ENCODE measurements at places on chromosomes 1 and 21. TPM values are rescaled to one million over a fixed set of nuclear protein-coding genes. Genes with fewer than 3 reads are reported as not detected.
A peak's percentile ranks its signal among the peaks of the same experiment; 100 is the strongest.

Gene MAP1LC3C
- 10.9 TPM for total RNA-seq

Gene NOS1AP
- total RNA-seq = 3.6 TPM

Gene CACNA1E
- total RNA-seq = 0.27 TPM

- DNase-seq = no peak
These were observed 2.3 kb upstream of the C1orf35 start for GRCh38 chr1:228105270-228105995.

Gene IL12RB2
- 1.3 TPM for total RNA-seq

GRCh38 chr1:220747437-220748088 lies 559 bp upstream of the MTARC2 start:
- no peak for DNase-seq

DNA sequence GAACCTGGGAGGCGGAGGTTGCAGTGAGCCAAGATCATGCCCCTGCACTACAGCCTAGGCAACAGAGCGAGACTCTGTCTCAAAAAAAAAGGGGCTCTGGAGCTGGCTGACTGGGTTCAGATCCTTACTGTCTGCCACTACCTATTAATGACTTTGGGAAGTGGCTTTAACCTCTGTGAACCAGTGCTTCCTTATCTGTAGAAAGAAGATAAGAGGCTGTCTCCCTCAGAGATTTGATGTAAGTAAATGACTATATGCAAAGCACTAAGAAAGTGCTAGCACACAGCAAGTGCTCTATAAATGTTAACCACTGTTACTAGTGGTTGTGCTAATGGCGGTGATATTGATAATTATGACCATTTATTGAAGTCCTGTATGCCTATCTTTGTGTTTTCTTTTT lies 94.6 kb downstream of the VPS13D start:
- DNase-seq = no peak

Gene IL19
- not detected for total RNA-seq

- no peak for DNase-seq
These were observed 6.5 kb downstream of the RIMS3 start for GRCh38 chr1:40658751-40659648.

DNA sequence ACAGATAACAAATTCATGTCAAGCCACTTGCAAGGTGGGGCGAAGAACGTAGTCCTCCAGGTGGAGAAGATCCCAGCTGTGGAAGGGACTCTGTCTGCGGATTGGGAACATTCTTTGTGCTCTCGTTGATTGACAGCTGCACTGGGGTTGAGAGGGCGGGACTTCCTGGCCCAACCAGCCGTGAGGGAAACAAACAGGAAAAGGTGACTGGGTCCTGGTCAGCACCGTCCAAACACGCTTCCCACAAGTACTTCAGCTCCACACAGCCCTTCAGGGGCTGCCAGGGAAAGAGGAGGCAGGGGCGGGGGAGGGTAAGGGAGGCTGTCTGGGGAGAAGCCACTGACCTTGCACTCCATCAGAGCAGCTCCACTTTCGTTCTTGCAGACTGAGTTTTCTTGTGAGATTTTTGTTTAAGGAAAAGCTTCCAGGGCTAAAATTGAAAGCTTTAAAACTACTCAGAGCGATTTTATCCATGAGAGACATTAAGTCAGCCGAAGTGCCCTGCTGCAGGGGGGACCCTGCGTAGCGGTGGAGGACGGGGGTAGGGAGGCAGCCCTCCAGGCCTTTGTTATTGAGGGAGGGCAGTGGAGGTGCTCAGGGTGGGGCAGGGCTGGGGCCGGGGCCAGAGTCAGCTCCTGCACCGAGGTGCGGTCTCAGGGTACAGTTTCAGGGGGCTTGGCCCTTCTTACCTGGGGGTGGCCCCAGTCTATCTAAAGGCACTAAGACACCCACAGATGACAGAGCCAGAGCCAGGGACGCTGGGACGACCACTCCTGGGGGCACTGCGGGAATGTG lies 21.6 kb upstream of the STUM start:
- no peak for DNase-seq

- DNase-seq = no peak
These were observed 92.5 kb downstream of the SLC25A24 start for GRCh38 chr1:108107658-108108057.

Gene CELA2A
- total RNA-seq = not detected

Gene SERPINC1
- total RNA-seq = 0.30 TPM

Gene FCRLB
- 2.8 TPM for total RNA-seq

Gene ANKRD65
- 22.3 TPM for total RNA-seq

- DNase-seq = no peak
These were observed 48.1 kb upstream of the EEIG2 start for GRCh38 chr1:108511764-108512163.

- DNase-seq = no peak
These were observed 57.9 kb downstream of the EPRS1 start for GRCh38 chr1:219988387-219988786.

DNA sequence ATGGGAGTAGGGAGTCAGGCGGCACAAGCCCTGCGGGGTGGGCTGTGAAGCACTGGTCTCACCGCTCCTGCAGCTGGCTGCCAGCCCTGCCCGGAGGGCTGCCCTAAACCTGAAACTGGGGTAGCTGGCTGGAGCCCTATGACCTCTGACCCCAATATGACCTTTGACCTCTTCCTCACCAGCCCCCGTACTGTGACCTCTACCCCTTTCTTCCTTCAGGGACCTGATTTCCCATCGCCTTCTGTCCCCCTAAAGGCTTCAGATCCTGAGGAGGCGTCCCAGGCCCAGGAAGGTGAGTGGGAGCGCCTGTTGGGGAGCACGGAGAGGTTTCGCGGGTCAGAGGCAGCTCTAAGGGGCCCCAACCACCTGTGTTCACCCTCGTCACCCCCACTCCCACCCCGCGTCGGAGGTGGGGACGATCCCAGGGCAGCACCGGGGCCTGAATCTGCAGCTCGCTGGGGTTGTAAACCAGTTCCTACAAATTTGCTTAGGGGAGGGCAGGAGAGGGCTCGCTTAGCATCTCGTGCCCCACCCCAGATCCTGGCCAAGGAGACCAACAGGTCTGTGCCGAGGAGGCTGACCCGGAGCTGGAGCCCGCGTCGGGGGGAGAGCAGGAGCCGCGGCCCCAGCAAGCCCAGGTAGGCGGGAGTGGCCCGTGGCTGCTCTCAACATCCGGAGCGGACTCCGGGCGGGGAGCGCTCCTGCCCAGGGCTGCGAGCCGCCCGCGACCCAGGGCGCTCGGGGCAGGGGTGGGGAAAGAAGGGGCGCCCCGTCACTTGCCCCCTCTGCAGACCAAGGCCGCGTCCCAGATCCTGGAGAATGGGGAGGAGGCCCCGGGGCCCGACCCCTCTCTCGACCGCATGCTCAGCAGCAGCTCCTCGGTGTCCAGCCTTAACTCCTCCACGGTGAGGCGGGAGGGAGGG lies 7.3 kb downstream of the SYTL1 start:
- peak; percentile 87 for DNase-seq

DNA sequence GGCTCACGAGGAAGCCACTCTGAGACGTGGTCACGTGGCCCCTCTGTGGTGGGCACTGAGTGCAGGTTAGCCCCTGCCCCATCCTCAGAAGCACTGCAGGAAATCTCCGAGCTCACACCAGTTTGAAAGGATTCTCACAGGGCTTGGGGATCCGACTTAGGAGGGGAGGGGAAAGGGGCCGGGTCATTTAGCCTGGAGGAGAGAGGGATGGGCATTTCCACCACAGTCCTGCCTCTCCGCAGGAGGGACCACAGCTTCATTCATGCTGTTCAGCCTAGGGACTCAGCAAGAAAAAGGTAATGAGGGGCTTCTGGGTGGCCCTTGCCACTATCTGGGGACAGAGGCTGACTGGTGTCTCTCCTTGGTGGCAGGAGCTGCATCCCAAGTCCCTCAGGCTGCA lies 126.5 kb downstream of the NPHP4 start:
- no peak for DNase-seq

- DNase-seq = no peak
These were observed 15.4 kb downstream of the GJA4 start for GRCh38 chr1:34808051-34808810.

DNA sequence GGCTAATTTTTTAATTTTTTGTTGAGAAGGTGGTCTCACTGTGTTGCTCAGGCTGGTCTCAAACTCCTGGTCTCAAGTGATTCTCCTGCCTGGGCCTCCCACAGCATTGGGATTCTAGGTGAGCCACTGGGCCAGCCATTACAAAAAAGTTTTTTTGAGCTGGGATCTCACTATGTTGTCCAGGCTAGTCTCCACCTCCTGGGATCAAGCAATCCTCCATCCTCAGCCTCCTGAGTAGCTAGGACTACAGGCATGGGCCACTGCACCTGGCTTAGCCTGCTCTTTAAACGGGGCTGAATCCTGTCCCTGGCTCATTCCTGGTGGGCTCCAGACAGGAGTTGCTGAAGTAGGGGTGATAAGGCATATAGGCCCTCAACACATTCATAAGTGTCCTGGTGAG lies 2.5 kb downstream of the TAS1R1 start:
- no peak for DNase-seq

DNA sequence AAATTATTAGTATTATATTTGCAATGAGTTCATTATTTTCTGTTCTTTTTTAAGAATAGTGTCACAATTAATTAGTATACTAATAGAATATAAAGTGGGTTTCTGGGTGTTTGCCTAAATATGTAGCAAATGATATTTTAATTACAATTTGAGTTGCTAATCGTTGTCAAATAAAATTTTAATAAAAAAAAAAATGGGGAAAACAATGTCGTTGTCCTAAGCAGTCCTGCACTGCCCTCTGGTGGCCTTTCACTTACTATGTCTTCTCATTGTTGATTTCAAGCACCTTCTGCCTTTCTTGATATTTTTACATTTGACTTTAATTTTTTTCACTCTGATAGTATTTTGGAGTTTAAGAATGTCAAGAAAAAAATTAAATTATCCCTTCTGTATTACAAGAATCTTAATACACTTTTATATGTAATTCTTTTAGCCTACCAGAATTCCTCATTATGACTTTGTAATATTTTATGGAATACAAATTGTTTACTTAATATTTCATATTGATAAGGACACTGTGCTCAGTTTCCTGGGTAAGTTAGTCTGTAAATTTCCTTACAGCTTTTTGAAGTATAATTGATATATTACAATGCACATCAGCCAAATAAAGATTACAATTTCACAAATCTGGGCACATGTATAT lies 104.5 kb upstream of the FMN2 start:
- DNase-seq = peak; percentile 55

Gene RHEX
- total RNA-seq = 13.5 TPM

DNA sequence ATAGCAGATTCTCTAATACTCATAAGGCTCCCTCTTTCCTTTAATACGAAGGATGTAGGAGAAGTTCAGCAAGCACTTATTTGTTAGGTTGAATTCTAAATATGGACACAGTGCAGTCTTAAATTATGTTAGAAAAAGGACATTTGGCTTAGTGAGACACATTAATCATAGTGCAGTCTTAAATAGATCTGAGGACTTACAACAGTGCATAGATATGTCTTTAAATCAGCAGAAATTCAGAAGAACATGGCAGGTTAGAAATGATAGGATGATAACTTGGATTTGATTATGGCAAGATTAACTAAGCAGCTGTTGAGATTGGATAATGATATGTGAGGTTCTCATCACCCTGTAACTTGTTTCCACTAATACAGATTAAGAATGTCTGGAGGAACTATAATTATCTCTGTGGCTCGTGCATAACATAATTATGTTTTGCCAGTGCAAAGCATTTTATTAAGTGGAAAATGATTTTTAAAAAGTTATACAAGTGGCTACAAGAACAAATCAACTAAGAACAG lies 485.9 kb downstream of the USP25 start:
- DNase-seq = no peak

GRCh38 chr1:186757851-186758250 lies 70.9 kb upstream of the PLA2G4A start:
- DNase-seq = no peak

GRCh38 chr21:32795802-32796559 lies 24.4 kb upstream of the PAXBP1 start:
- no peak for DNase-seq

Gene PDC
- total RNA-seq = not detected

DNA sequence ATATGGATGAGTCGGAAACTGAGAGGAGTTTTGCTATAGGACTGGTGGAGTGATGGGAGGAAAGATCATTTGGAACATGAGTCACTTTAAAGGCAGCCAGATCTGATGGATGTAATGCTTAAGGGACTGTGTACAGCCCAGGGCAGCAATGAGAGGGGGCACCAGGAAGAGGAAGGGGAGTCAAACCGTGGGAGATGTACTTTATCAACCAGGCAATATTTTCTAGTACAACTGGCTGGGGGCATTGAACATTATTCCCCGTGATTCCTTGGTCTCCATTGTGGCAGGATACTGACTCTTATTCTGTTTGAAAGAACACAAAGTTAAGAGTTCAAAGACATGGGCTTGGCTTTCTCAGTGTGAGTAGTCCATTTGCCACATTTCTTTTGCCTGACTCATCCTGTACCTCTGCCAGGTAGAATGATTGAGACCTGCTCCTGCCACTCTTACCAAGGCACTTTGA lies 268.2 kb upstream of the NR5A2 start:
- no peak for DNase-seq

- DNase-seq = no peak
These were observed 38.0 kb downstream of the SLC1A7 start for GRCh38 chr1:53104289-53104913.

Gene CD53
- 228 TPM for total RNA-seq

GRCh38 chr1:90358448-90358847 lies 358.7 kb downstream of the BARHL2 start:
- DNase-seq = no peak

GRCh38 chr1:150110116-150110515 lies 39.6 kb upstream of the PLEKHO1 start:
- no peak for DNase-seq

- DNase-seq = peak; percentile 84
These were observed 296 bp upstream of the RNPEP start for GRCh38 chr1:201982082-201982622.

- DNase-seq = no peak
These were observed 34.1 kb downstream of the C8B start for GRCh38 chr1:56931686-56932085.

Gene AIRE
- not detected for total RNA-seq

- no peak for DNase-seq
These were observed 24.8 kb downstream of the CD101 start for GRCh38 chr1:117026361-117026760.

Gene LCE1E
- not detected for total RNA-seq

Gene IVL
- 0.24 TPM for total RNA-seq

- no peak for DNase-seq
These were observed 241.1 kb upstream of the KIAA0040 start for GRCh38 chr1:175433532-175434282.

DNA sequence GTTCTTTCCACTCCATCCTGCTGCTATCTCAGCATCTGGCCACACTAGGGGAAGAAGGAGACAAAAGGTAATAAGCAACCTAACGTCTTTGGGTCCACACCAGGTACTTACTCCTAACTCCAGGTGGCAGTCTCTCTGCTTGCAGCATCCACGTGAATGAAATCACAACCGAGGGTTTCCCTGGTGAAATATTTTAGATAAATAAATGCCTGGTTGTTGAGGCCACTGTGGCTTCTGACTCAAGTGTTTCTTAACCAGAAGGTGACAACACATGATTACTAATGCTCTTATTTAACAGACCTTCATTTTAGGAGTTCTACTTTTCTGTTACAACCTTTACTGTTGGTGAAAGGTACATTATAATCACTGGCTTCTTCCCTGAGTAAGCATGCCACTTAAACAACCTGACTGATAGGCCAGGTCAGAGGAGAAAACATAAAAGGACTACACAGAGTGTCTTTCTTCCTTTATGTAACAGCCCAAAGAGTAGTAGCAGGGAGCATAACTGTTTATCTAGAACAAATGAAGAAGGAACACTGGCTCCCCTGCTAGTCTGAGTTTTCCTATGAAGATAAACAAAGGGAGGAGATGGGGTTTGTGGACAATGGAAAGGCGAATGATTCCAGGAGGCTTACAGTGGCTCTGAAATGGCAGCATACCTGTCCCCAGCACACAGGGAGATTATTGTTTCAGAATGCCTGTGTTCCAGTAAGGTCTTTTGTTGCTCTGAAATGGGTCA lies 59.9 kb downstream of the SYT6 start:
- DNase-seq = no peak

GRCh38 chr1:150813028-150813707 lies 5.1 kb upstream of the CTSK start:
- peak; percentile 74 for DNase-seq

Gene FALEC
- total RNA-seq = not detected

All from lower lobe of right lung (tissue), 2 donors.